Stimulated activated CD4-positive, alpha-beta T cell treated with anti-CD3 and anti-CD28 coated beads, Interleukin-12 subunit alpha, Interleukin-12 subunit beta, amount 100 ng/mL, for 48 hours (primary cell): ENCODE measurements at places on chromosomes 1 and 21.

DNA sequence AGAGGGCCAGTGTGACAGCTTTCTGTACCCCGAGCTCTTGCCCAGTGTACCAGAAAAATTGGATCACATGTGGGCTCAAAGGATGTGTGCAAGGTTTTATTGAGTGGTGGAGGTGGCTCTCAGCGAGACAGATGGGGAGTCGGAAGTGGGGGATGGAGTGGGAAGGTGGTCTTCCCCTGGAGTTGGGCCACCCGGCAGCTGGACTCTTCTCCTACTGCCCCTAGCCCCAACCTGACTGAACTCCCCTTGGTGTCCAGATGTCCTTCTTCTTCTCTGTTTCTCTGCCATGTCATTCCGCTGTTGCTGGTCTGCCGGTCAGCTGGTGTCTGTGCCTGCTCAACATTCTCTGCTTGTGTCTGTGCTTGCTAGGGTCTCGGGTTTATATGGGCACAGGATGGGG is 217.9 kb downstream of the RRAGC start:
- DNase-seq: no peak

- DNase-seq: no peak
Measured at GRCh38 chr1:113040041-113040440, 33.0 kb upstream of the LRIG2 start.

DNA sequence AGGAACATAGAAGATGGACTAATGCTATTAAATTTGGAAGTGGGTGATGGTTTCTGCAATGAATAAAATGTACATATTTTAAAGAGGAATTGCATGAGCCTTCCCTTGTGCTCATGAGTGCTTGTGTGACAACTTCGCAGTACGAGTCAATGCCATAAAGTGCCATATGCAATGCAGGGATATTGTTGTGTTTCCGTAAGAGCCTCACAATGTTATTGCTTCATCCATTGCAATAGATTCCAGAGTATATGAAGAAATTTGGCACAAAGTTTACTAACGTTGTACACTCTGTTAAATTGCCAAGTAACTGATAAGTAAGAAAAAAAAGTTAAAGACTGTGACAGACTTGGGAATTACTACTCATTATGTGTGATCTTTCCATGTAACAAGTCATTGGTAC is 22.3 kb downstream of the BTG3 start:
- DNase-seq: no peak

DNA sequence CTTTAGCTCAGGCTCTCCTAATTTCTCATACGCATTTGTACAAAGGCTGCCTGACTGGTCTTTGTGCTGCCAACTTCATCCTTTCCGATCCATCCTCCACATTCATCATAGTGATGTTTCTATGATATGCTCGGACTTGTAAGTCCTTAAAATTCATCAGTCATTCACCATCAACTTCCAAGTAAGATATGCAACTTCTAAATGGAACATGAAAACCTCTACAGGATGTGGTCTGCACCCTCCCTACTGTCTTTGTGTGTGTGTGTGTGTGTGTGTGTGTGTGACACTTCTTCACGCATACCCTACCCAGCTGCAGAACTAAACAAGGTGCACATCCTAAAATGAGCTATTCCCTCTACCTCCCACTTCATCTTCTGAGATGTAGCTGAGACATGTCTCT is 397.9 kb upstream of the NR5A2 start:
- DNase-seq: no peak

- DNase-seq: no peak
Measured at GRCh38 chr1:229153955-229154548, 116.9 kb upstream of the RAB4A start.

DNA sequence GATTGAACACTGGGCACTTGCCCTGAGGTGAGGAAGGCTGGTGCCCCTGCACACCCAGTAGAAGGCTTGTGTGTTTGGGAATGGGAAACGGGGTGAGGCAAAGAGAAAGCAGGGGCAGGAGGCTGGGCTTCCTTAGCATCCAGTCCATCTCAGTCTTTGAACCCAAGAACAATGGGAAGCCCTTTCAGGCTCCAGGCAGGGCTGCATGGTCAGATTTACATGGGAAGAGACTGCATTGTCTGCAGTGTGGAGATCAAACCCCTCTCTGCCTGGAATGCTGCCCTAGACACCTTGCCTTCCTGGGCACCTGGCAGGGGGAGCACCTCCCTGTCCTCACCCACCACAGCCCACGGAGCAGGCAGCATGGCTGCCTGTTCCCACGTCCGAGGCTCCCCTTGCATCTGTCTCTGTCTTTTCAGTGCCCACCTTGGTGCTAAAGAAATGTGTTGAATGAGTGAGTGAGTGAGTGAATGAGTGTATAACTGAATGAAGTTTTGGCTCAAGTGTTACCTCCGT is 268.5 kb downstream of the GRIK3 start:
- DNase-seq: no peak

DNA sequence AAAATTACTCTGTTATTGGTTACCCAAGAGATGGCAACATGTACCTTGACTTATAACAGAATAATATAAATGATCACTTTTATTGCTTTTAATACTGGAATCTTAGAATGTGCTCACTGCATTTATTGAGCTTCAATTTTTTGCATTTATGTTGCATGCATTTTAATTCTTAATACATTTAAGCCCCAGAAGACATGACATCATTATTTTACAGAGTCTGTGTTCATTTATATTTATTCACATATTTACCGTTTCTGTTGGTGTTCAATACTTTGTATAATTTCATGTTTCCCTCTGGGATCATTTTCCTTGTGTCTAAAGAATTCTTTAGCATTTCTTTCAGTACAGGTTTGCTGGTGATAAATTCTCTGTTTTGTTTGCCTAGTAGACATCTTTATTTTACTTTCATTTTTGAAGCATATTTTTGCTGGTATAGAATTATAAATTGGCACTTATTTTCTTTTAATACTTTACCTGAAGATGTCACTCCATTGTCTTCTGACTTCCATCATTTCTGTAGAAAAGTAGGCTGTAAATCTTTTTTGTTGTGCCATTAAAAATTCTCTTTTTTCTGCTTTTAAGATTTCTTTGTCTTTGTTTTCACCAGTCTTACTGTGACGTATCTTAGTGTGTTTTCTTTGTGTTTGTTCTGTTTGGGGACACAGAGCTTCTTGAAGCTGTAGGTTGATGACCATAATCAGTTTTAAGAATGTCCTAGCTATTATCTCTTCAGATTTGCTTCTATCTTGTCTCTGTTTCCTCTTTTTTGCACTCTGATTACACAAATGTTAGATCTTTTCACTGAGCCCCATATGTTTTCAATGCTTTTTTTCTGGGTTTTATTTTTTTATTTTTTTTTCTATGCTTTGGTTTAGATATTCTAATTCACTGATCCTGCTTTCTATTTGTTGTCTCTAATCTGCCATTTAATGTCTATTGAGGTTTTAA is 26.9 kb downstream of the DISP3 start:
- DNase-seq: no peak
